Activated T-helper 1 cell treated with anti-CD3 and anti-CD28 coated beads, Interleukin-2, amount 50 U/mL, for 16 hours (primary cell): ENCODE measurements at places on chromosomes 4 and X.

DNA sequence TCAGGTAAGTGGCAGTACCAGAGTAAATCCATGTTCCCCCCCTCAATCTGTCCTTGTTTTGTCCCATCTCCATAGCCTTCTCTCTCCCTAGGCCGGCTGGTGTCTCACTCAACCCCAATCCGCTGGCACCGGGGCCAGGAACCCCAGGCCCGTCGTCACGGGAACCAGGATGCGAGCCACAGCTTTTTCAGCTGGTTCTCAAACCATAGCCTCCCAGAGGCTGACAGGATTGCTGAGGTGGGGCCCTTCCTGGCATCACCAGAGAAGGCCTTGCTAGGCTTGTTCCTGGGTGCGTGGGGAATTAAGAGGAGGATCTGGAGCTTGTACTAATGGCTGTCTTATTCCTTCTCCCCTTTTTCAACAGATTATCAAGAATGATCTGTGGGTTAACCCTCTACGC lies 2.7 kb downstream of the TSPYL2 start:
- no peak for DNase-seq

- DNase-seq: no peak
Observed at GRCh38 chrX:17703201-17703600, 34.1 kb upstream of the SCML1 start.

DNA sequence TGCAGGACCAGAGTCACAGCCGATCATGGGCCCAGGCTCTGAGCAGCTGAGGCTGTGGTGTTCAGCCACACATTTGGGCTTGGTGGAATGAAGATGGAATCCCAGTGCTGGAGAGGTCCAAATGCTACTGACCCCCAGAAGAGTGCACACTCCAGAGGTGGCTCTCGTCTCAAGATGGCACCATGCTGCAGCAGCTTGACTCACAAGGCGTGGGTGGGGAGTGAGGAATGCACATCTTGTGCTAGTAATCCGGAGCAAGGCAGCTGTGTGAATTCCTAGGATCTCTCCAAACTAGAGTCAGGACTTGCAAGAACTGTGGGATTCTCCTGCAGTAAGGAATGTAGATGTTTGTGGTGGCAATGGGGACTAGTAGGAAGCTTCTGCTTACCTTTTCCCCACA lies 28.7 kb downstream of the RAB28 start:
- DNase-seq: no peak

GRCh38 chr4:25976780-25977179 lies 62.8 kb downstream of the SMIM20 start:
- DNase-seq: no peak

GRCh38 chr4:10333942-10334341 lies 123.3 kb downstream of the ZNF518B start:
- no peak for DNase-seq

- no peak for DNase-seq
Observed at GRCh38 chr4:106238820-106239420, 77.1 kb downstream of the TBCK start.

DNA sequence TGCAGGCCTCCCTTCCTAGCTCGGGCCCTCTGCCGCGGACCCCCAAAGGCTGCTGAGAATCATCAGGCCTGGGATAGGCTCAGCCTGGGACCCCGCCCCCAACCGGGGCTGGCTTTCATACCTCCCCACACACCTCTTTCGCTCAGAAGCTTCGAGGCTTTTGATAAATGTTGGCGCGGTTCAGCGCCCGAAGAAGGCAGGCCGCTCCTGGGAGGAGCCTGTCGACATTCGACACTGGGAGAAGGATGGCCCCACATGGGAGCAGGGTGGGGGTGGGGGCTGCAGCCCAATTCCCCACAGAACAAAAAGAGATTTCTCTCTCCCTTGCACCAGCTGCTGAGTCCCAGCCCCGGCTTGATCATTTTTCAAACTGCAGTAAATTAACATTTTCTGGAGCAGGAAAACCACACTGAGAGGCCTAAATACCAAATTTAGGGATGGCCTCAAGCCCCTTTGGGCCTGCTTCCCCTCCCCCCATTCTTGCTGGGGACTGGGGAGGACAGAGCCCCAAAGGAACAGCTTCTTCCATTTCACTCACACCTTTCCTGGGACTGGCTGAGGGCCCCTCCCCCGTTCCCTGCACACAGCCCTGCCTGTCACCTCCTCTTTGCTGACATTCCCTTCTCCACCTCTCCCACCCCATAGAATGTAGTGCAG lies 112.9 kb upstream of the PJA1 start:
- no peak for DNase-seq

DNA sequence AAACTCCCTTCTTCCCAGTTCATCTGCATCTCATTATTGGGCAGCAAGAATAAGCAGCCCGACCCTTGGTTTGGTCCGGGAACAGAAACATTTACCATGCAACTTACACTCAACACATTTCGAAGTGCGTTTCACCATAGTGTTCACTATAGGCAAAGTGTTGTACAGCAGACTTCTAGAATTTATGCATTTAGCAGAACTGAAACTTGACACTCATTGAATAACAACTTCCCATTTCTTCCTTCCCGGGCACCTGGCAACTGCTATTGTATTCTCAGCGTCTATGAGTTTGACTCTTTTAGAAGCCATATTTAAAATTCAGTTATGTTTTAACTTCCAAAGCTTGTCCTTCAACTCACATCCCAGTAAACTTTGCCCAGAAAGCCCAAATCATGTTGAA lies 840.6 kb downstream of the NLGN4X start:
- DNase-seq: no peak

GRCh38 chr4:186746581-186746980 lies 22.9 kb upstream of the FAT1 start:
- no peak for DNase-seq

DNA sequence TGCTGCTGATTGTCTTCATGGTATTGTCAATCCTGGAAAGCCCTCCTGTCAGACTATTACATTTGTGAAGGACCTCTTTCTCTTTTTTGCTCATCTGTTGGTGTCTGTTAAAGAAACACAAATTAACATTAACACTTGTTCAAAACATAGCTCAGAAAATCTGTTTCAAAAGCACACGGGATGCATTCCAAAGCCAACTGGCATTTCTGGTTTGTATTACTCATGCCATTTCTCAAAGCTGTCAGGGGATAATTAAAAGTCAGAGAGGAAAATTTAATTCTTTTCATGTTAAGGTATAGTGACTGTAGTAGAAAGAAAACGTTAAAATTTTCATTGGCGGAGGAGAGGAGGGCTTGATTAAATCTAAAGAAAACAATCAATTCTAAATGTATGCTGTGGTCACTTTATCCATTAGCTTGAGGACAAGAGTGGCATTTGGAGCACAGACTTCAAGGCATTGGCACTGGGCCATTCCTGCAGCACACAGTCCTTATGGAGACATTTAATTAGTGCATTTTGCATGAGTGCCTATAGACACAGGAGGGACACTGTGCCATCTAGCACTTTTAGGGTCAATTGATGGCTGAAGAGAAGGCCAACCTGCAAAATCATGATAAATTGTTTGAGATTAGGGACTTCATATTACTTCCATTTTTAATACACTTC lies 21.2 kb upstream of the GLRA2 start:
- no peak for DNase-seq

- no peak for DNase-seq
Observed at GRCh38 chrX:110965409-110966090, 130.4 kb upstream of the PAK3 start.

DNA sequence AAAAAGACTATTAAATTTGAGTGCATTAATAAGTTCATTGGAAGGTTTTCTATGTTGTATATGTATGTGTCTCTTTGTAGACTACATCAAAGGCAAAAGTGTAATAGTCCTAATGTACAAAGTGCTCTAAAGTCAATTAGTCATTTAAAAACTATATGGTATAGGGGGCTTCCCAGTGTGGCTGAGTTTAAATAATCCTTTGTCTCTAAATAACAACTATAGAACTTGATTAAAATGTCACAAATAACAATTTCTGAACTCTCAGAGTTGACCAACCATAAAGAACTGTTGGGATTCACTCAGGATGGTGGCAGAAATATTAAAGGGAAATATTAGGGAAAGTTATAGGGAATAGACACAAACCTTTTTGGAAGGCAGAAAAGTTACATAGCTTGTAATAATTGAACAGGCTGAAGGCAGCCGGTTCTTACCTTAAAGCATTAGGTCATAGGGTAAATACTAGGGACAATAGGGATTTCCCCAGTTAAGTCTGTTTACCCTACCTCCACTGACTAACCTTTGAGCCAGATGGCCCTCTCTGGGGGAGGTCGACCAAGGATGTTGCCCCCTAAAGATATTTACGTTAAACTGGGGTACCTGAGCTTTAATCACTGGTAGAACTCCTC lies 1054.2 kb downstream of the ARAP2 start:
- no peak for DNase-seq

GRCh38 chrX:7068939-7069367 lies 78.6 kb upstream of the STS start:
- no peak for DNase-seq

DNA sequence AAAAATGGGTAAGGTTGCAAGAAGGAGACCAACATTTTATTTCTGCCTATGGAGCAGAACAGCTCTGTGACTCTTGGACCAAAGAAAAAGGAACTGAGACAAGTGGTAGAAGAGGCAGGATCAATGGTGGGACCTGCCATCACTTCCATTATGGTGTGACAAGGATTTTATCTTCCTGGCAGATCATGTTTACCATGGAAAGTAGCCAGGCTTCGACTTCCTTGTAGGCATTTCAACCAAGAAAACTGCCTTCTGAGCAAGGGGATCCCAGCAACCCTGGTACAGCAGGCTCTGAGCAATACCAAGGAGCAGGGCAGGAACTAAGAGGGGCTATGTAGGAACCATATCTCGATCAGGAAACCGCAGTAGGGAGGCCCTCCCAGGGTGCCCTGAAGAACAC lies 317.4 kb downstream of the IQCM start:
- DNase-seq: no peak

DNA sequence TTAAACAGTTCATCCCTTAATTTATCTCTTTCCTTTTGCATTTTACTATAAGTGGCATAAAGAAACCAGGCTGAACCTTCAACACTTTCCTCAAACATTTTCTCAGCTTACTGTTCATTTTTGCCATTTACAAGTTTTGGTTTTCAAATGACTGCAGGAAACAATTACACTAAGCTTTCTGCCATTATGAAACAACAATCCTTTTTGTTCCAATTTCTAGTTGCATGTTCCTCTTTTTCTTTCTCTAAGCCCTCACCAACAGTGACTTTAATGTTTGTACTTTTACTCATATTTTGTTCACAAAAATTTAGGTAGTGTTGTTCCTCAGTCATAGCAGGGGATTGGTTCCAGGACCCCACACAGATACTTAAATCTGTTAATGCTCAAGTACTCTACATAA lies 1526.1 kb downstream of the STIM2 start:
- DNase-seq: no peak

DNA sequence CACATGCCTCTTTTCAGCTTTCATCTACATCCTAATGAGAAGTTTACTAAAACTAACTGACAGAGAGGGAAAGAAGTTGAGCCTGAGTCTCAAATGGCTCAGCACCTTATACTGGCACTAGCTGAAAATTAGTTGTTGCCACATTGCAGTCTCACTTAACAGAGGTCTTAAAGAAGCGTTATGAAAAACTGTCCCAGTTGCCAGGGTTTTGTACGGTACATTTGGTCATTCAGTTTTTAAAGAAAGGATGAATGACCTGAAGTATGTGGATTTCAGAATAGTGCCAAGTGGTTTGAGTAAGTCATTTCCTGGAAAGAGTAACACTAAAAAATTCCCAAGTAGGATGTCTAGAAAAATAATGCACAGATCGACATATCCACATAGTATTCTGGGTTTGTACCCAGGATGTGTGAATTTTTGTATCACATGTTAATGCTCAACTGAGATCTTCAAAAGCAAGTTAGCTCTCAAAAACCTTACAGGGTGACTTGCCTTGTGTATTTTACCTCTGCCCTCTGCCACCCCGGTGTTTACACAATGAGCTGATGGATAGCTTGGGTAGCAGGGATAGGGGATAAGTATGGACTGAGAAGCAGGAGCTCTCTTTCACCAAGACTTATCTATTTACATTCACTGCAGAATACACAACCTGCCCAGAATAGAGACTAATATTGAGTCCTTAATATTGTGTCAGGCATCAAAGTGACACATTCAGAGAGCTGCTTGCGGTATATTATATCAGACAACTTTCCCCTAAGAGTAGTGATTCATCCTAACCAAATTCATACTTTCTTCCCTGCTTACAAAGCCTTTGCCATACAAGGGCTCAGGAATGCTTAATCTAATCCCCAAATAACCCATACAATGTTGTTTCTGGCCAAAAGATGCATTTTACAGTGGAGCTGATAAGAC lies 1075.7 kb upstream of the PABPC4L start:
- DNase-seq: no peak

GRCh38 chr4:122776916-122777315 lies 44.4 kb downstream of the BBS12 start:
- DNase-seq: no peak

GRCh38 chr4:6806924-6807626 lies 24.5 kb downstream of the KIAA0232 start:
- DNase-seq: no peak

DNA sequence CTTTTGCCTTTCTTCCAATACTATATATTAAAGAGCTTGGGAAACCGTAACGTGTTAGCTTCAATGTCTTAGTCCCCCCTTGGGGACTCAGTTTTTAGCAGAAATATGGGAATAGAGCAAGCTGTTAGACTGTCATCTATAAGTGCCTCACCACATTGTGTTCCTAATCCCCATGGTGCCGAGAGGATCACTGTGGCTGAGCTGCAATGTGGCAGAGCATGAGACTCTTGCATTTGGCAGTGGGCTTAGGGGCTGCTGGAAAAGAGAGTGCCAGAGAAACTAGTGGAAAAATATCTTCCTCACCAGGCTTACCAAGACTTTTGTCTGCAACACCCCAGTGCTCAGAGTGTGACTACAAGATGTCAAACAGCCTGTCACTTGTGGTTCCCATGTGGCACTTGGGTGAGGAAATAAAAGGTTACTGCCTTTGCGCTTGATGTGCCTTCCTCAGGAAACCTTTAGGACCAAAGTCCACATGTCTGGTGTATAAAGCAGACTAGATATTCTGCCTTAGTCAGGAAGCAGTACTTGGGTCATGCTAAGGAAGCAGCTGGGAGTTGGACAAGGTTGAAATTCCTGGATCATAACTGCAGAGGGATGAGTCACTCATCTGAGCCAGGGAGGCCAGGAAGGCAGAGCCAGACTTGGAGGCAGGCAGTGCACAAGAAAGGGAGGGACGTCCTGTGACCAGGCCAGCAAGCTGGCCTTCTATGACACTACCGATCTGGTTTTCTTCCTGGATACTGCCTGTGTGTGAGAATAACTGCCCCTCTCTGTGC lies 9.7 kb upstream of the MAGEA4 start:
- no peak for DNase-seq

DNA sequence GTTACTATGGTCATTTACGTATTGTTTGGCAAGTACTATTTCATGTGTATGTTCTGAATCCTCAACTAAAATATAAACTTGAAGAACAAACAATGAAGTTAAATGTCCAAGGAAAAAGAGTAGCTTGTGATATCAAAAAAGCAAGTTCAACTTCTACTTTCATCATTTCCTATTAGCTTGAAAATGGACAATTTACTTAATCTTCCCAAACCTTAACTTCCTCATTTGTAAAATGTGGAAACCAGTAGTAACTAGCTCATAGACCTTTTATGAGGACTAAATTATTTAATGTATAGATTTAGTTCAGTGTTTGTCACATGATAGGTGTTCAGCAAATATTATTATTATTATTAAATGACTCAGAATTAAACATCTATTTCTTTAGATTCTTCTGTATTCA lies 276.8 kb upstream of the TET2 start:
- DNase-seq: no peak

GRCh38 chrX:45622042-45622423 lies 421.4 kb upstream of the DIPK2B start:
- no peak for DNase-seq
